ENCODE measurements at places on chromosomes 3 and 15. TPM values are rescaled to one million over a fixed set of nuclear protein-coding genes. Genes with fewer than 3 reads are reported as not detected.

The ACTC1 gene
- not detected for total RNA-seq

The CILP gene
- total RNA-seq, result 2.5 TPM

The SGO1 gene
- total RNA-seq, result 9.8 TPM

The ADAMTS7 gene
- 0.66 TPM for total RNA-seq

The MAP2K5 gene
- total RNA-seq, result 7.1 TPM

The SLC2A2 gene
- not detected for total RNA-seq

The PEAK1 gene
- 8.6 TPM for total RNA-seq

The TXNRD3 gene
- total RNA-seq, result 14.7 TPM

The ICE2 gene
- total RNA-seq, result 28.3 TPM

The PP2D1 gene
- total RNA-seq, result not detected

The WNT7A gene
- total RNA-seq, result 0.09 TPM

The FMN1 gene
- total RNA-seq, result 8.2 TPM

The NUP210 gene
- total RNA-seq, result 9.8 TPM

The SH2D7 gene
- total RNA-seq, result not detected

The ZNF660 gene
- 0.04 TPM for total RNA-seq

The CPNE9 gene
- not detected for total RNA-seq

The ANKRD63 gene
- not detected for total RNA-seq

The GPR171 gene
- 1.5 TPM for total RNA-seq

The GOLGA8H gene
- total RNA-seq, result 0.64 TPM

The PLSCR2 gene
- not detected for total RNA-seq

All from esophagus squamous epithelium (tissue), 5 donors.